ENCODE measurements at places on chromosomes 7 and 10.

- no peak for DNase-seq
Observed at GRCh38 chr10:86798611-86799010, 42.2 kb downstream of the BMPR1A start.

DNA sequence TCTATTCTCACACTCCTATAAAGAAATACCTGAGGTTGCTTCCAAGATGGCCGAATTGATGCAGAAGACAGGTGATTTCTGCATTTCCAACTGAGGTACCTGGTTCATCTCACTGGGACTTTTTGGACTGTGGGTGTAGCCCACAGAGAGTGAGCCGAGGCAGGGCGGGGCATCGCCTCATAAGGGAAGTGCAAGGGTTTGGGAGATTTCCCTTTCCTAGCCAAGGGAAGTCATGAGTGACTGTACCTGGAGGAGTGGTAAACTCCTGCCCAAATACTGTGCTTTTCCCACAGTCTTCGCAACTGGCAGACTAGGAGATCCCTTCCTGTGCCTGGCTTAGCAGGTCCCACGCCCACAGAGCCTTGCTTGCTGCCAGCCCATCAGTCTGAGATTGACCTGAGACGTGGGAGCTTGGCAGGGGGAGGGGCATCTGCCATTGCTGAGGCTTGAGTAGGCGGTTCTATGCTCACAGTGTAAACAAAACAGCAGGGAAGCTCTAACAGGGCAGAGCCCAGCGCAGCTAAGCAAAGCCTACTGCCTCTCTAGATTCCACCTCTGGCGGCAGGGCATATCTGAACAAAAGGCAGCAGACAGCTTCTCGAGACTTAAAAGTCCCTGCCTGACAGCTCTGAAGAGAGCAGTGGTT is 152.2 kb downstream of the ARL4A start:
- DNase-seq = no peak

GRCh38 chr7:28921822-28922221 is 36.3 kb downstream of the TRIL start:
- peak; percentile 68 for DNase-seq

DNA sequence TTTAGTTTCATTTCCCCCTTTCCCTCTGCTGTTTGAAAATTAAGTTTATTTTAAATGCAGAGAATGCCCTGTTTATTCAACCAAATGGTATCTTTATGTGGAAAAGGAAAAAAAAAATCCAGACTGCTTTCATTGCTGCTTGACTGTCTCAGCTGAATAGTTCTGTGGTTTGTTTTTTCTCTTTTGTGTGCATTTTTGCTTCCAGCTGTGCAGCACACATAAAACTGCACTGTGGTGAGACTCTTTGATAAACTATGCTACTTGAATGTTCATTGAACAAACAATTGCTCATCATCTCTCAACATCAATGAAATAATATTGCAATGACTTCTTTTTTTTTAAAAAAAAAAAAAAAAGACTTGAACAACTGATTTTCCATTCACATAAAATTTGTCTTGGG is 78.6 kb upstream of the GLI3 start:
- no peak for DNase-seq

DNA sequence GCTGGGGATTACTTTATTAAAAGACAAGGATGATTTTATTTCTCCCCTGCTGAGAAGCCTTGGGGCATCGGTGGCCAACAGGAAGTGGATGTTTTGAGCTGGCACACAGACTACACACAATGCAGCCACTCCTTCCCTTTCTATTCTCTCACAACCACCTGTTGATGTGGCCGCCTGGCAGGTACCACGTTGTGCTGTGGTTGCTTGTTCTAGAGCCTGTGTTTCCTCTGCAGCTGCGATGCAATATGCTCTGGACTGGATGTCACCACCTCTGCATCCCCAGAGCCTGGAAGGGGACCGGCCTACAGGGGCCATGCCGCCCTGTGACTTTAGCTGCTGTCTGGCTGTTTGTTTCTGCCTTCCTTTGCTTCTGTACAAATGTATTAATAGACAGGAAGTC is 195.7 kb upstream of the CELF2 start:
- no peak for DNase-seq

DNA sequence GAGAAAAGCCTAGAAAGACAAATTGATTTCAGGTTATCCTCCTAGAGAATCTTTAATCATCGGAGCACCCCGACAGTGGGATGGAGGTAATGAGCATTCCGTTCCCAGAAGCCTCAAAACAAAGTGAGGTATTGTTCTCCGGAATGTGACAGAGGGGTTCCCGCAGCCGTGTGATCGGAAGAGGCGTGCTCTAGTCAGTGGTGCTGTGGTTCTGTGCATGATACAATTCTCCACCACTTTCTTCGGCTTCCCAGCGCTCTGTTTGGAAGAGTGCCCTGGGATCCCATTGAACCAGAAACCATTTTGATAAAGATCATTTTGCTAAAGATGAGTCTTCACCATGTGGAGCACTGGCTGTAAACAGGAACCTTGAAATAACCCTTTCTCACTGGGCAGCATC is 434.6 kb downstream of the PAXIP1 start:
- no peak for DNase-seq

DNA sequence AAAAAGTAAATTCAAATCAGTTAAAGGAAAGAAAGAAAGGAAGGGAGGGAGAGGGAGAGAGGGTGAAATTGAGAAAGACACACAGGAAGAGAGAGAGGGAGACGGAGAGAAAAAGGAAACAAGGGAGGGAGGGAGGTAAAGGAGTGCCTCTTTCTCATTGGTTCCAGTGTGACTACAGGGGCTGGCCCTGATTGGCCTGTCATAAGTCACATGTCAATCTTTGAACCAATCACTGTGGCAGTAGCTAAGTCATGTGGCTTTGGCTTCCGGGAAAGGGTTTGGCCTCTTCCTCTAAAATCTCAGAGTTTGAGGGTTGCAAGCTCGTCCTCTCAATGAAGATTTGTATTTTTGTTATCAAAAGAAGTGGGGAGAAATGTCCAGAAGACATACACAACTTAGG is 150.2 kb downstream of the RAB11FIP2 start:
- DNase-seq = no peak

DNA sequence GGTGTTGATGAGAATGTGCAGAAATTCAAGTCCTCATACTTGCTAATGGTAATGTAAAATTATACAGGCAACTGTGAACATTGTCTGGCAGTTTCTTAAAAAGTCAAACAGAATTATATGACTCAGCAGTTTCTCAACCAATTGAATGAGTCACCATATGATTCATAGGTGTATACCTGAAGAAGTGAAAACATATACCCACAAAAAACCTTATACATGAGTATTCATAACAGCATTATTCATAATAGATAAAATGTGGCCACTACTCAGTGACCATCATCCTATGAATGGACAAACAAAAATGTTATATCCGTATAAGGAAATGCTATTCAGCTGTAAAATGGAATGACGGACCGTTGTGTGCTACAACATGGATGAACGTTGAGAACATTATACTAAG is 253.5 kb downstream of the MALRD1 start:
- DNase-seq = no peak

DNA sequence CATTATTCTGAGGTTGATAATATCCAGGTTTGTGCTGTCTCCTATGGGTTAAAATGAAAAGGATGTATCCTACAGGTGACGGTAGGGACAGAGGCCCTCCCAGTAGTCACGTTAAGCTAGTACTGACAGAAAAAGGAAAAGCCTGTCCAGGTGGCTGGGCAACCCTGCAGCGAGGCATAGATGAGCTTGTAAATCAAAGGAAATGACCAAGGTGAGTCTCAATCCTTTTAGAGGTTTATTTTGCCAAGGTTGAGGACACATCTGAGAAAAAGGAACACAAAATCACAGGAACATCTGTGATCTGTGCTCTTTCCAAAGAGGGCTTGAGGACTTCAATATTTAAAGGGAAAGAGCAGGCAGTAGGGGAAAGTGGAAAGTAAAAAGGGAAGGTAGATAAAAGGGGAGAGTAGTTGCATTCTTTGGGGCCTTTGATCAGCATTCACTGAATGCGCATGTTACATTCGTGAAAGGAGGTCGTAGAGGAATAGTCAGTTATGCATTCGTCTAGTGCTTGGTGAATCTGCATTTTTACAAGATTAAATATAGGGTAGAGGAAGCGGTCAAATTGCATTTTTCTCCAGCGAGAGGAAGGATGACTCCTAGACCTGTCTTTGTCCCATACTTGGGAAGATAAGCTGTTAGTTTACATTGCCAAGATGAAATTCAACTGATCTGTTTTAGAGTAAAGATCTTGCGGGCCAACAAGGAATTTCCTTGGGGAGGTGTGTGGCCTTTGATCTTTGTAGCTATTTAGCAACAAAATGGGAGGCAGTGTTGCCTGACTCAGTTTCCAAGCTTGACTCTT is 884 bp upstream of the GSTO1 start:
- no peak for DNase-seq

- no peak for DNase-seq
Observed at GRCh38 chr7:136947347-136947746, 78.9 kb downstream of the CHRM2 start.

GRCh38 chr10:19888061-19888660 is 71.9 kb downstream of the PLXDC2 start:
- no peak for DNase-seq
